Stimulated activated CD4-positive, alpha-beta T cell treated with anti-CD3 and anti-CD28 coated beads, TNF-alpha, amount 100 ng/mL, for 4 hours (primary cell): ENCODE measurements at places on chromosomes 4 and X.
A peak's percentile ranks its signal among the peaks of the same experiment; 100 is the strongest.

GRCh38 chr4:11264841-11265240 is 163.9 kb downstream of the HS3ST1 start:
- no peak for DNase-seq

DNA sequence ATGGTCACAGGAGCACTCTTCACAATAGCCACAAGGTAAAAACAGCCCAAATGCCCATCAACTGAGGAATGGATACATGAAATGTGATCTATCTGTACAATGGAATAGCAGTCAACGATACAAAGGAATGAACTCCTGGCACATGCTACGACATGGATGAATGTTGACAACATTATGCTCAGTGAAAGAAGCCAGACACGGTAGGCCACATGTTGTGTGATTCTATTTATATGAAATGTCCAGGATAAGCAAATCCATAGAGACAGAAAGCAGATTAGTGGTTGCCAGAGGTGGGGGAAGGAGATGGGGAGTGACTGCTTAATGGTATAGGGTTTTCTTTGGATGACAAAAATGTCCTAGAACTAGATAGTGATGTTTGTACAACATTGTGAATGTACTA is 58.7 kb upstream of the GPM6B start:
- DNase-seq = no peak

DNA sequence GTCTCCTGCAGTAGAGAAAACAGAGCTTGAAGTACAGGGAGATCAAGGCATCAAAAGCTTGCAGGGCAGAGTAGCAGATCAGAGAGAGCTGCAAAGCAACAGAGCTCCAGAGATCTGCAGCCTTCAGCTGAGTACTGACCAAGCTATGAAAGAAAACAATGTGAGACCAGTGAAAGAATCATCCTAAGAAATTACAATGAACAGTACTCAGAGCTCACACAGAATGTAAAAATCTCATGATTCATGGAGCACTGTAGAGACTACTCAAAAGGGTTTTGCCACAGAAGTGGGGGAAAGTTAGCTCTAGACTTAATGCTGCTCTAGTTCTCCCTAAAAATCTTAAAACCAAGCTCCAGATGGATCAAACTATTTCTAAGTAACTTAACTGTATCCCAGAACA is 80.0 kb upstream of the MAB21L2 start:
- no peak for DNase-seq

GRCh38 chr4:157052429-157053040 is 23.4 kb upstream of the GLRB start:
- DNase-seq = no peak

GRCh38 chrX:155997436-155997835 is at the start of gene IL9R:
Gene IL9R (plus strand): TSS chrX:155997696. CDS start chrX:155997760, 64 bp downstream.
- DNase-seq = peak; percentile 11

- no peak for DNase-seq
These were observed 823.2 kb downstream of the CCSER1 start for GRCh38 chr4:90950385-90950841.

GRCh38 chrX:16089086-16089485 is 34.3 kb upstream of the GRPR start:
- DNase-seq = no peak

DNA sequence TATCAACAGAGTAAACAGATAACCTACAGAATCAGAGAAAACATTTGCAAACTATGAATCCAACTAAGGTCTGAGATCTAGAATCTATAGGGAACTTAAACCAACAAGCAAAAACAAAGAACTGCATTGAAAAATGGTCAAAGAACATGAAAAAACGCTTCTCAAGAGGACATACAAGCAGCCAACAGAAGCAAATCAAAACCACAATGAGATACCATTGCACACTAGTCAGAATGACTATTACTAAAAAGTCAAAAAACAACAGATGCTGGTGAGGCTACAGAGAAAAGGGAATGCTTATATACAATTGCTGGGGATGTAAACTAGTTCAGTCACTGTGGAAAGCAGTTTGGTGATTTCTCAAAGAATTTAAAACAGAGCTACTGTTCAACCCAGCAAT is 255.7 kb downstream of the TMEM47 start:
- no peak for DNase-seq
